ENCODE measurements at places on chromosomes 12 and 14.

- DNase-seq = no peak
Measured at GRCh38 chr14:23060536-23061260, 3.4 kb upstream of the CDH24 start.

GRCh38 chr12:121209624-121210572 lies at the start of gene P2RX4:
Gene P2RX4 (plus strand): TSS chr12:121210129. CDS start chr12:121210165, 36 bp downstream.
- DNase-seq = peak; percentile 89

- no peak for DNase-seq
Measured at GRCh38 chr12:55642669-55643068, 6.0 kb downstream of the OR10P1 start.

- DNase-seq = no peak
Measured at GRCh38 chr12:105906561-105906960, 232.2 kb downstream of the NUAK1 start.

GRCh38 chr12:4379405-4379804 lies at the start of gene FGF23:
Gene FGF23 (minus strand): TSS chr12:4379712. CDS start chr12:4379582, 130 bp downstream.
- no peak for DNase-seq

- DNase-seq = peak; percentile 50
Measured at GRCh38 chr14:54567639-54568561, 972 bp downstream of the SAMD4A start.

DNA sequence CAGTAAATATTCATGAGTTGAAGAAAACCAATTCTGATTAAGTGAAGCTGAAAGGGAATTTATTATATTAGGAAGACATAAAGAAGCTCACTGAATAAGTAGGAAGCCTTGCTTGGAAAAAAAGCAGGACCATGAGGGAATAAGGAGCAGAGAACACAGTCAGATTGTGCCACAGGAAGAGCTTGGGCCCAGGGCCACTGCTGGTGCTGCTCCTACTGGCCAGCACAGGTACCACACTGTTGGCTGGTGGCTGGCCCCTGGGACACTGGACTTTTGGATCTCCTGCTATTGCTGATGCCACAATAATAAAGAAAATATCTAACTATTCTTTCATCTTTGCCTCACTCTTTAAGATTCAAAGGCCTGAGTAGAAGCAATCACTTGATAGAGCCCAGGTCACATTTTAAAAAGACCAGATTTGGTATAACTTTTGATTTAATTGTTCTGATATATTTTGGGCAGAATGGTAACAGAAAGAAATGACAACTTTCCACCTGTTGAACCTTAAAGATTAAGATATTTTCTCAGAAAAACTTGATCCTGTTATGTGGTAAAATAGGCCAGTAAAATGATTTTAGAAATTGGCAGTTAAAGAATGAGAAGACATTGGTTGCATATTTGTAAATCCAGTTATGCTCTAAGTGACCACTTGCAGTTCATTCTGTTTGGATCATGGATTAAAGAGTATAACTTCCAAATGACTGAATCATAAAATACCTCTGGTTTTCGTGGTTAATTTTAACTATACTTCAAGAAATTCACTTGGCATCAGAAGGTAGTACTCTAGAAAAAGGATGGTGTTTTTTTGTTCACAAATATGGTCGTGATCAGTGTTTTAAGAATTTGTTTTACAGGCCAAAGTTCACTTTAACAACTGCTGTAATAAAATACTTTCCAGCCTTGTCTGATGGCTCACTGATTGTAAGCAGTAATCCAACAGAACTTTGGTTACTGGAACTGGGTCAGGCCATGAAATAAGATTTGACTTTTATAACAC lies 68.3 kb downstream of the DERA start:
- DNase-seq = no peak

DNA sequence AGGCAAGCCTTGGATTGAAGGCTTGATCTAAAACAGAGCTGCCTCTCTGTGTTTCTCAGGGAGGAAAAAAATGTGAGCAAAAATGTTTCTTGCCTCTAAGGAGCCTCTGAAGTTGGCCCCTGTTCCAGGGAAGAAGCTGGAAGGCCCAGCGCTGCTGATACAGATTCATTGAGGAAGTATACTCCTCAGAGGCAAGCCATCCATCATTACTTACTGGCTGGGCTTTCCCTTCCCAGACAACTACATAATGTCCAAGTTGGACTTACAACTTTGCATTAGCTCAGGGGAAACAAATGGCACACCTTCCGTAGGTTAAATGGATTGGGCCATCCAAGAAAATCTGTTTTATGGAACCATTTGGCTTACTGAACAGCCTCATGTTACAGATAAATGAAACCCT lies 263.7 kb upstream of the SEL1L start:
- DNase-seq = no peak

- DNase-seq = no peak
Measured at GRCh38 chr12:11729439-11730150, 80.1 kb downstream of the ETV6 start.

- no peak for DNase-seq
Measured at GRCh38 chr14:69244946-69245345, 15.0 kb upstream of the GALNT16 start.

DNA sequence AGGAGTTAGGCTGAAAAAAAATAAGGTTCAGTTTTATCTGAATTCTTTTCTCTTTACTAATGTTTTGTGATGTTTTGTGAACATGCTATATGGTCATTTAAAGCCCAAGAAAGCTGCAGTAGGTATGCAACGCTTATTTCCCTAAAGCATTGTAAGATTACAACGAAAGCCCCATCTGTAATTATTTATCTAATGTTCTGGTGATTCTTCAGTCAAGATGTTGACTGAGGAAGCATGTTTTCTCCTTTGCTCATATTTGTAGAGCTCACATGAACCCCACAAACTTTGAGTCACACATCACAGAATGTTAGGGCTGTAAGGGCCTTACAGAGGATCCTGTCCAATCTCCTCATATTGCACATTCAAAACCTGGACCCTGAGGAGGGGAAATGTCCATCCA lies 3.2 kb upstream of the TUBA1C start:
- DNase-seq = no peak

DNA sequence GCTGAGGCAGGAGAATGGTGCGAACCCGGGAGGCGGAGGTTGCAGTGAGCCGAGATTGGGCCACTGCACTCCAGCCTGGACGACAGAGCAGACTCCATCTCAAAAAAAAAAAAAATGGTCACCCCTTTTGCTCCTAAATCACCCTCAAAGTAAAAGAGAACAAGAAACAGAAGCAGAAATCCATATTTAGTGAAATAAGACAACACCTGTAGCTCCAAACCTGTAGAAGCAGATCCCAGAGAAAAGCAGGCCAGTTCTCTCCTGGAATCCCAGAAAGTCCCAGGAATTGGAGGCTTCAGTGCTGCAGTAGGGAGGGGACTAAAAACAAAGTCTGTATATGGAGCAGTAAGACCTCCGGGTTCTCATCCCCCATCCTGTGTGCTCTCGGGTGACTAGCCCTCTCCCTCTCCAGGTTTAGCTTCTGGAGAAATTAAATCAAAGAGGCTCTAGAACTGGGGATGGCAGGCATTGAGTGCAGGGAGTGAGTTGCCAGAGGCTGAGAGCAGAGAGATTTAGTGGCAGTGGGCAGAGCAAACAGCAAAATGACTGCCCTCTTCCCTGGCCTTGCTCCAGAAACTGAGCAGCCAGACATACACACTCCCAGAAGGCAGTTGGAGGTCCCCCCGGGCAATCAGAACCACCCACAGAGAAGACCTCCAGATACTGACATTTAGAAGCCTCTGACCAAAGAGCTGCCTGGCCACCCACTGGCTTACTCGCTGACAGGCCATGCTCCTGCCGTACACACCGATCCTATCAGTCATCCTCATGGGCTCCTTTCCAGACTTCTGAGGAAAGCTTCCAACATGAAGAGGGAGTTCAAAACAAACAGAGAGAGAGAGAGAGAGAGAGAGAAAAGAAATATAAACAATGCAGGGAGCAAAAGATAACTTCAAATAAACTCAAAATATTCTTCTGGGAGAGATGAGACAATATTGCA lies 6.3 kb upstream of the MLXIP start:
- DNase-seq = no peak

GRCh38 chr14:103436533-103436932 lies 51.3 kb downstream of the MARK3 start:
- DNase-seq = no peak

DNA sequence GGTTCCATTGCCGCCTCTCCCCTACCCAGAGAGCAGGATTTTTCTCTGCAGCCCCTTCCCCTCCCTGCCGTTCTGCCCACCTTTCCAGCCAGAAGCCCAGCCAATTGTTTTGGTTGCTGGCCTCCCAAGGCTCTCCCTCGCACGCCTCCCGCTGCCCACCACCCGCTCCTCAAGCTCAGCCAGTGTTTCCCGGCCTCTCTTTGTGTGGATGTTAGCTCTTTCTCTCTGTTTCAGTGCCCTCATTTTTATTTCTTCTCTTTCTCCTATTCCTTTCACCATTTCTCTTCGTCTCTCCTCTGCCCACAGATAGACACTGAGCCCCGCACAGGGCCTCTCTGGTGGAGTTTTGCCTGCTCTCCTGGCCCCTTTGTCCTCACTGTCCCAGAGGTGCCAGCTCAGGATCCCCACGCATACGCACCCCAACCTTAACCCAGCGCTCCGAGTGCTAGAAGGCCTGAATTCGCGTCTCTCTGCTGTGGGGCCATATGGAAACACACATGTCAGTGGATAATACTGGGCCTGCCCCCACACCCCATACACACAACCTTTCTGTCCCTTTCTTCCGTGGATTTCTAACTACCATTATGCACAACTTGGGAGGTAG lies 54.9 kb downstream of the SMUG1 start:
- no peak for DNase-seq

DNA sequence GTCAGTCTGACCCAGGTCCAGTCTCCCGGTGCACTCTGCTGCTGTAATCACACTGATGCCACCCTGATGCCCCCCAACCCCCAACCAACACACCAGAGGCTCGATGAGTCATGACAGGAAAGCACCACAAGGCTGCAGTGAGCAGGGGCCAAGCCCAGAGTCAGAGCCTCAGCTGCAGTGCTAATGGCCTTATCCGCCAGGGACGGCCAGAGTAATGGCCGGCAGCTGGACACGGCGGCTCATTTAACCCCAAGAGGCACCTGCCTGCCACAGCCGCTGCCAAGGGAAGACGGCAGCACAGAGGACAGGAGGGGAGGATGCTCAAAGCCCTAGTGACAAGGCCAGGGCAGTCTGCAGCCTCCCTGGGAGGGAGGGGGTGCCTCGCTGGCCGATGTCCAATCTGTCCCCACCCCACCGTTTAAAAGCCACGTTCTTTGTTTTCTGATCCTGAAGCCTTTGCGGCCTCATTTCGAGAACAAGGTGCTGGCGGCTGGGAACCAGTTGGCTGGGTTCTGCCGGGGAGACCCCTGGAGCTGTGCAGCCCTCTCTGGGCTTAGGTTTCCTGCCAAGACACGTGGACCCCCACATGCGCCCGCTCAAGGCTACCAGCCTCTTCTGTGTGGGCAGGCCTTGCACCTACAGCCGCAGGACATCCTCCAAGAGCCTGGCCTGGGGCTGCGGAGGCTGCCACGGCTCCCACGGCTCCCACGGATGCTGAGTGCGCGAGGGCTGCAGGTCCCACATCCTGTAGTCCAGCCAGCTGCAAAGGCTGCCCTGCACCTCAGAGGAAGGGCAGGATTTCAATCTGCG lies 13.1 kb downstream of the CCDC85C start:
- no peak for DNase-seq

- DNase-seq = no peak
Measured at GRCh38 chr12:91406920-91407341, 224.3 kb upstream of the DCN start.

- no peak for DNase-seq
Measured at GRCh38 chr14:80456209-80456608, 244.9 kb upstream of the DIO2 start.

DNA sequence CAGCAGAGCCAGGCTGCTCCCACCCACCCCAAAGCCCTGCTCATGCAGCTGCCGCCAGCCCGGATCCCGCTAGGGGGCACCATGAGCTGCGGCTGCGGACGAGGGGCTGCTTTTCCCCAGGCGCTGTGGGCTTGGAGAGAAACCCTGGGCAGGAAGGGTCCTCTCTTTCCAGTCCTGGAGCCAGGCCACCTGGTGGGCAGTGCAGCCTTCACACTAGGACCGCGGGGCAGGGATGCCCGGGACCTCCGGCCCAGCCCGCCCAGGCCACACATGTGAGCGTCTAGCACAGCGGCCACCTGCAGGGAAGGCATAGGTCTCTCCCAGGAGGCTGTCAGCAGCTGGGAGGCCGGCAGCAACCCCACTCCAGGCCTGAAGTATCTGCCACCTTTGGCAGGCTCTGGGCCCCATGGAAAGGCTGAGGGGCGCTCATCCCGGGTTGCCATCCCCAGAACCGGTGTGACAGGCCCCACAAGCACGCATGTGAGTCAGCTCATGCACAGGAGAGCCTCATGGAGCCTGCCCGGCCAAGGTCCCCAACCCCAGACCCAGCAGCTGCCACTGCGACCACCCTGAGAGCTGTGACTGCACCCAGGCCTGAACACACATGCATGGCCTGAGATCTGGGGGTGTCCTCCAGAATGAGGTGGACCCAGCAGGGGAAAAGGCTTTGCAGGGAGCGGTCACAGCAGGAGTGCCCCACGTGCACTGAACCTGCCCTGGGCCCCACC lies 280.0 kb upstream of the RTL1 start:
- no peak for DNase-seq

DNA sequence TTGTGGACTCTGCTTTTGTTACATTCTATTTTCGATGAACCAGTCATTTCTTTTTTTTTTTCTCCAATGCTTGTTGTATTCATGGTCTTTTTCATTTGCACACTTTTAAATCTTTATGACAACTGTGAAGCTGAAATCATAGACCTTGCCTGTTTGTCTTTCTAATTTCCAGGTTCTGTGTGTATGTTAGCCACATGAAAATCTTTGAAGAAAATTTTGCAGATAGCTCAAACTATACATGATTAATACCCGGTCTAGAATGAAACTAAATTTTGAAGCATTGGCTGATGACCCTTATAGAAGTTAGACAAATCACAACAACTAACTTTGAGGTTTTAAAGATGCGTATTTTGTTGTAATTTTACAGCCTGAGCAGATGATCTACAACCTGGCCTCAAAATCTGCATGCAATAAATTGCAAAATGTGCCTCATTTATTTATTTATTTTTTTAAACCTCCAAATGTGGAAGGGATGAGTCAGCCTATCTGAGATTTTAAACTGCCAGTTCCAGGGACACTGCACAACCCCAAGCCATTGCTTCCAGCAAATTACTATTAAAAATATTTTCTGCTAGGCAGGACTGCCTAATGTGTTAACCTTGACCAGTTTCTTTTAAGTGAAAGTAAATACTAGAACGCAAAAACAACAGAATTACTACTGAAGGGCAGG lies 96.3 kb upstream of the NAV3 start:
- no peak for DNase-seq

GRCh38 chr14:65170768-65171507 lies 68.6 kb upstream of the MAX start:
- peak; percentile 31 for DNase-seq

GRCh38 chr14:93228550-93228949 lies 21.5 kb downstream of the UBR7 start:
- no peak for DNase-seq

GRCh38 chr12:105285378-105285777 lies 45.1 kb upstream of the C12orf75 start:
- no peak for DNase-seq

GRCh38 chr14:104149617-104150135 lies 11.3 kb downstream of the KIF26A start:
- no peak for DNase-seq
